GM12892 (cell line): ENCODE measurements at places on chromosomes 11 and 22.

DNA sequence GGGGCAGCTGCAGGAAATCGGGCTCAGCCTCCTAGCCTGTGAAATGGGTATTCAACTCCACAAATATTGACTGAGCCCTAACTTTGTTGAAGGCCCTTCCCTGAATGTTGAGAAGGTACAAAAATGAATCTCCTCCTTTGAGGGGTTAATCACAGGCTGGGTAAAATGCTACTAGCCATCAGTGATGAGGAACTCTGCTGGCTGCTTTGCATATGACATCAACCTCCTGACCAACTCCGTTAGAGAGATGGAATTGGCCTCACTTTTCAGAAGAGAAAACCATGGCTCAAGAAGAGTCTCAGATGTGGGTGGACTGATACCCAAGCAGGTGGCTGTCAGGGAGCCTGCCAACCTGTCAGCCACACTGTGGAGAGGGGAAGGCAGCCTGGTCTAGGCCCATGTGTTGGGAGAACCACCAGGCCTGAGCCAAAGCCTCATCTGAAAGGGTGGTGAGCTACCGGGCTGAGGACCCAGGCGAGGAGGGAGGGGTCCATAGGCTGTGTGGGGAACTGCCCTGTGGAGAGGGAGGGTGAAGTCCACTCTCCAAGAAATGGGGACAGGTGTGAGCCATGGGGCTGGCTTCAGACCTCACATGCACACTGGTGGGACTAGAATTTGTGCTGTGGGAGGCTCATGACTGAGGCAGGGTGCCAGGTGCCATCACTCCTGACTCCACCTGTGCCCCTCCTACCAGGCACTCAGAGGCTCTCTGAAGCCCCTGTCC, 11.8 kb downstream of the CDCA5 start:
- DNase-seq, result no peak

GRCh38 chr11:5234381-5234834, at the start of gene HBD:
TSS of gene HBD (minus strand) at chr11:5234483. CDS start at chr11:5234433, 50 bp downstream.
- DNase-seq, result no peak

DNA sequence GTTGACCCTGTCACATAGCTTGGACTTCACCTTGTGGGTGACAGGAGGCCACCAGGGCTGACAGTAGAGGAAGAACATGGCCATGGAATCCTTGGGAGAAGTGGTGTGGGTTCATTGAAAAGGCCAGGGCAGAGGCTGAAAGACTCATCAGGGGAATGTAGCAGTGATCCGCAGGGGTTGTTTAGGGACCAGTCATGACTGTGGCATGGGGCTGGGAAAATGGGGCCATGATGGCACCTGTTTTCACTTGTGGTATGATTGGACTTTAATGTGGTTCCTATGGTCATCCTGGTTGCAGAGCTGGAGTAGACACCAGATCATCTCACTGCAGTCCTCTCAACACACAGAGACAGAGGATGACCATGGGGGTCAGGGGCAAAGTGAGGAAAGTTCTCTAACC, 66.7 kb upstream of the MYEOV start:
- no peak for DNase-seq

- DNase-seq, result no peak
Measured at GRCh38 chr11:60921777-60922335, 2.4 kb upstream of the TMEM132A start.

- DNase-seq, result no peak
Measured at GRCh38 chr22:43562843-43563242, 151.0 kb downstream of the MPPED1 start.

DNA sequence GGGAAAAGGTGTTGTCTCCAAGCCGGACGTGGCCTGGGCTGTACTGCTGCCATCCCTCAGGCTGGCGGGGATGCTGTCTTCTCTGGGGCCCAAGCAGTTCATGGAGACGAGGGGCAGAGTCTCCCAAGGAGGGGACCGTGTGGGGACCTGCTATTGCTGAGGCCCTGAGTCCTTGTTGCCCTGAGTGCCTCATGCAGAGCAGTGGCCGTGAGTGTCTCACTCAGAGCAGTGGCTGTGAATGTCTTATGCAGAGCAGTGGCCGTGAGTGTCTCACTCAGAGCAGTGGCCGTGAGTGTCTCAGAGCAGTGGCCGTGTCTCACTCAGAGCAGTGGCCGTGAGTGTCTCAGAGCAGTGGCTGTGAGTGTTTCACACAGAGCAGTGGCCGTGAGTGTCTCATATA, 54.7 kb downstream of the GRAMD4 start:
- no peak for DNase-seq

DNA sequence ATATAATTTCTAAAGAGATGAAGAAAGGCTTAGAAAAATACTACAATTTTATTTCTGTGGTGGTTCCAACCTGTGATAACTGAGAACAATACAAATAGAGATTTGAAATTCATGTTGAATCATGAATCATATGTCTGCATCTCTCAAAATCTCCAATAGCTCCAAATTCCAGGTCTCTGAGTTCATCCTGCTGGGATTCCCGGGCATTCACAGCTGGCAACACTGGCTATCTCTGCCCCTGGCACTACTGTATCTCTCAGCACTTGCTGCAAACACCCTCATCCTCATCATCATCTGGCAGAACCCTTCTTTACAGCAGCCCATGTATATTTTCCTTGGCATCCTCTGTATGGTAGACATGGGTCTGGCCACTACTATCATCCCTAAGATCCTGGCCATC, at the start of gene OR56B1:
Gene OR56B1, plus strand, starts transcription at position 53 of the 400 bp plus-strand sequence. Its CDS starts 69 bp downstream, at position 122.
- DNase-seq, result no peak

- DNase-seq, result no peak
Measured at GRCh38 chr11:112186304-112186703, 11.0 kb downstream of the BCO2 start.
